Right renal pelvis (tissue), 4 donors: ENCODE measurements at places on chromosomes 2 and 18.

GRCh38 chr2:173667415-173667814, 297.8 kb downstream of the SP3 start:
- no peak for DNase-seq

DNA sequence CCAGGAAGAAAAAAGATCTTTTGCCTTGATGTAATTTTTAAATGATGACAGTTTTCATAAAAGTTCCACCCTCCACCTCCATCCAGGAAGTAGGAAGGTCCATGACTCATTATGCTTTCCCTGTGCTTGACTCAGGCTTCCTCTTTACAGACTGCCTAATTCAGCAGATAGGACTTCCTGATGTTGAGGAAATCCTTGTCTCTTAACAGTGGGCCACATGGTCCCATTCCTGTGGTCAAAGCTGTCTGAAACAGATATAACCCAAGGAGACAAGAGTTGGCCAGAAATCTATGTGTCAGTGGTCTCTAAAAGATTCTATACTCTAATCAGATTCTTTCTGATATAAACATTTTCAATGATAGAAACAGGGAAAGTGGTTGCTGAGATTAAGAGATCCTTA, 119.1 kb downstream of the BAZ2B start:
- no peak for DNase-seq

GRCh38 chr18:32674491-32674890, 98.3 kb downstream of the KLHL14 start:
- no peak for DNase-seq

GRCh38 chr2:24382363-24383073, 22.2 kb upstream of the ITSN2 start:
- peak; percentile 68 for DNase-seq

GRCh38 chr2:241946306-241947003, 76.9 kb downstream of the RTP5 start:
- no peak for DNase-seq

GRCh38 chr2:138106606-138107005, 142.3 kb downstream of the HNMT start:
- no peak for DNase-seq

DNA sequence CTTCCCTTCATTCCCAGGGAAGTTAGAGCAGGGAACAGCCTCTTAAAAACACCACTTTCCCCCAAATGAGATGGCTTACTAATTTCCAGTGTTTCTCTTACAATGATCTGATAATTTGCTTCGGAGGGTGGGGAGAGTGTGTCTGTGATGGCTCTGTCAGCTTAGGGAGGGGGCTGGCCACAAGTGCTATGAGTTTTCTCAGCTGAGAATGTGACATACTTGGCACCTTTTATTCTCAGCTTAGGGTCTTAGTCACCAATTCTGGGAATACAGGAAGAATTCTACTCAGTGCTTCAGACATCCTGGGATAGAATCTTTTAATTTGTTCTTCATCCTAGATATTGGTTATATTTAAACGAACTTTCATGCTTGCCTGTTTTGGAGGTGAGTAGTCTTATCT, 64.4 kb downstream of the AOX1 start:
- DNase-seq = no peak

DNA sequence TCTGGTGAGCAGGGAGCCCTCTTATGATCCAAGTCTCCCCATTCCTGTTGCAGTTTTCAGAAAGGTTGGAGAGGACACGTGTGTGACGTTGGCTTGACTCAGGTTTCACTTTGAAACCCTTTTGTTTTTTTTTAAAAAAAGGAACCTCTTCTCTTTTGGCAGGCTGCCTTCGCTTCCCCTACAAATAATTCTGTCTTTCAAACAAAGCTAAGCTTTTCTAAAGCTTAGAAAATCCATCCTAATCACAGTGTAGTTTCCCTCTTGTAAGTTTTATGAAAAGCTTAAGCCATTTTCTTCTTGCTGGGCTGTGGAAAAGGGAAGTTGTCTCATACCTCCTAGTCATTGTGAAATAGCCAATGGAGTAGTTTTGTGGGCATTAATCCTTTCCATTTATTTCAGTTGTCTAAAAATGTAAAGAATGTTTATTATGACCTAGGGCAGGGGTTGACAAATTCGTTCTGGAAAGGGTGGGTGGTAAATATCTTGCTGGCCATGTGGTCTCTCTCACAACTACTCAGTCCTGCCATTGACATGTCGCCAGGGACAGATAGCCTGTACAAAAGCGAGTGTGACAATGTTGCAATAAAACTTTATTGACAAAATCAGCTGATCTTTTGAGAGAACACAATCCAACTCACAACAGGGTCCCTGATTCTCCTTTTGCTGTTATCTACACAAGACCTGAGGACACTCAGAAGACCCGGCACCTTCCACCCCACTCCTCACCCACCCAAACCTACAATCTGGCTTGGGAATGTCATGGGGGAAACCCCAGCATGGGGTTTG, 878.8 kb downstream of the RNF144A start:
- DNase-seq = peak; percentile 20
